SIG-M5 (cell line): ENCODE measurements at places on chromosomes 3 and 15.

- no peak for DNase-seq
Observed at GRCh38 chr3:113100063-113100462, 109.3 kb downstream of the GTPBP8 start.

- DNase-seq: no peak
Observed at GRCh38 chr15:57060799-57061198, 142.4 kb downstream of the TCF12 start.

DNA sequence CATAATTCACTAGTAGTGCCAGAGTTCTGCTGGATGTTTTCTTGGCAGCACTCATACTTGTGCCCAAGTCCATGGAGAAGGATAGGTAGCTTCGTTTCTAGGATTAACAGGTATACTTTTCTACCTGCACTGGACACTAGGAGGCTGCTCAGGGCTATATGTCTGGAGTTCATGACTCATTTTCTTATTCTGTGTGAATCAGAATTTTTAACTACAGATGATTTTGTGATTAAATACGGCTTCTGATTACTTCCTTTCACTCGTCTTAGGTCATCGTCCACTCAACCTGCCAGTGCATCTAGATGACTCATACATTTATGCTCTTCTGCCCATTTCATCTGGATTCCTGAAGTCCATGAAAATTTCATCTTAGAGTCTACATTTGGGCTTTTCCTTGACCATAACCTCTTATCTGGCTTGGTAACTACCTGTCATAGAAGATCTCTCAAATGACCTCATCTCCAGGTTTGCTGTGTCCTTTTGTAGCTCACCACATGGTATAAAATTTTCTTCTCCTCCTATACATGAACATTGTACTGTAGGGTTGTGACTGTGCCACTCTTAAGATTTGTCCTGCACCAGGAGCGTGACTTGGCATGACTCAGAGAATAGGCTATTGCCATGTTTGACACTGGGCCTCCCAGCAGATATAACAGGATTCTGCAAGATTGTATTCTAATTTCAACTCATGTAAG, 66.7 kb upstream of the GCSAM start:
- DNase-seq: no peak

- DNase-seq: no peak
Observed at GRCh38 chr3:66484106-66484844, 16.5 kb downstream of the LRIG1 start.

DNA sequence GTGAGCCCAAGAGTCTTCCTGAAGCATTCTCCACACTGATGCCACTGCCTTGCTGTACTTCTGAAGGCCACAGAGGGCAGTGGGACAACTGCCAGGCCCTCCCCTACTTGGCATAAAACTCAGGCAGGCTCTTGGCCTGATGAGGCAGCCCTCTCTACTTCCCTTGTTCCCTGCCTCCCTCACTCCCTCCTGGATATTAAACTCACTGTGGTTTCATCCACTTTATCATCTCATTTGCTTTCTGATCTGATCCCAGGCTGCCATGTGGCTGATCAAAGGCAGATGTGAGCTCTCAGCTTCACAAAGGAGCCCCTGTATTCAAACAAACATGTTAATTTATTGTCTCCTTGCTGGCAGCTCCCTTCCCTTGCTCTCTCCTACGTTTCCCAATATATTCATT, 533.5 kb downstream of the IGSF11 start:
- no peak for DNase-seq

GRCh38 chr3:50213373-50213772, 8.3 kb downstream of the SLC38A3 start:
- DNase-seq: no peak

DNA sequence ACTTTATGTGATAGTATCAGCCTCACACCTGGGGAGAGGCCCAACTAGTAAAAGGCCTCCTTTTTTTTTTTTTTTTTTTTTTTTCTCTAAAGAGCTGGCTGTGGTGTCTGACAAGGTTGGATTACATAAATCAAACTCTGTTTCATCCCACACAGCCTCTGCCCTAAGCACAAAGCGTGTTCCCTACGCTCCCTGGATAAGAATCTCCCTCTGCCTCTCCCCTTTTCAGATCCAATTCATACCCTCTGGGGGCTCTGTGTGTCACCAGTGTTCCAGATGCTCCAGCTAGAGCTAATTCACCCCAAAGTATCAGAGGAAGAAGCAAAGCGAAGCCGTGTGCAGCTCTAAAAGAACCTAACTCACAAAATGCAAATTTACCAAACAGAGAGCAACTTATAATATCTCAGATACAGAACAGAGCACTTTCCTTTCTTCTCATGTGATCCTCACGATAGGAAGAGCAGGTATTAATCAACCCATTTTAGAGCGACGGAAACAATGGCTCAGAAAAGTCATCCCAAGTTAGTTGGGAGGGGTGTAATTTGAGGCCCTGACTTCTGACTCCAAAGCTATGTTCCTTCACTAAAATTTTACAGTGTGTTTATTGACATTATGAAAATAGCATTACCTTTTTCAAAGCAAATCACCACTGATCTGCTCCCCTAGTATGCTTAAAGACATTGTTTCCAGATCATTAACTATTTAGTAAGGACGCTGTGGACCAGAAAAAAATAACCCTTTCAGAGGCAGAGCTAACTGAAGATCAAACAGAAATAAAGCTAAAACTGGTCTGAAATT, 12.4 kb downstream of the BMF start:
- DNase-seq: no peak

GRCh38 chr3:18892047-18892446, 256.3 kb upstream of the KCNH8 start:
- DNase-seq: no peak

DNA sequence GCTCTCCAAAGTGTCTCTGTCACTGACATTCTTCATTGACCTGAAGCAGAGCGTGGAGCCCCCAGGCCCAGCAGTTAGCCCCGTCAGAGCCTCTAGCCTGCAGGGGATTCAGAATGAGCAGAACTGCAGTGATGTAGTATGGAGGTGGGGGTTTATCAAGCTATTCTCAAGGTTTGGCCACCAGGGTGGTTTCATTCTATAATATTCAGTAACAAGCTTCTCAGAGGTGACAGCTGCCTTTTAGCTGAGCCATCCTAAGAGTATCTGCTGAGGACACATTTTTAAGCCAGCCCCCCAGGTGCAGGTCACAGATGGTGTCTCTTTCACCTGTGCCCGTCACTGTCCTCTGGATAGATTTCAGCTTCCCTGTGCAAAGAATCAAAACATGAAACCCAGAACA, 31.9 kb downstream of the CMTM7 start:
- DNase-seq: no peak

DNA sequence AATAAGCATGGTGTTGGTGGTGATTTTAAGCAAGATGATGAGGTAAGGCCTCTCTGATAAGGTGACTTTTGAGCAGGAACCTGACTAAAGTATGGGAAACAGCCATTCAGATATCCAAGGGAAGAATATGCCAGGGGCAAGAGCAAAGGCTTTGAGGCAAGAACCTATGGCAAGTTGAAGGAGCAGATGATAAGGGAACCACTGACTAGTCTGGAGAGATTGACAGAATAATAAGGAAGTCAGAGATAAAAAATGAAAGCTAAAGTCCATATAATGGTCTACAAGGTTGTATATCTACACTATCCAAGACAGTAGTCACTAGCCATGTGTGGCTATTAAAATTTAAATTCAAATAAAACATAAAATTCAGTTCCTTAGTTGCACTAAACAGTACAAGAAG, 2.5 kb upstream of the C3orf38 start:
- DNase-seq: no peak

- DNase-seq: no peak
Observed at GRCh38 chr3:179156775-179157174, 8.6 kb downstream of the PIK3CA start.

DNA sequence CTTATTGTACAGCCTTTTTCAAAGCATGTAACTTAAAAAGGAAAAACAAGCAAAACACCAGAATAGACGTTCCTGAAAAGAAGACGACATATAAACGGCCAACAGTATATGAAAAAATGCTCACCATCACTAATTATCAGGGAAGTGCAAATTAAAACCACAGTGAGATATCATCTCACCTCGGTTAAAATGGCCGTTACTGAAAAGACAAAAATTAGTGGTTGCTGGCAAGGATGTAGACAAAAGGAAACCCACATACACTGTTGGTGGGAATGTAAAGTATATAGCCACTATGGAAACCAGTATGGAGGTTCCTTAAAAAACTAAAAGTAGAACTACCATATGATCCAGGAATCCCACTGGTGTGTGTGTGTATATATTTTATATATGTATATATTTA, 64.5 kb upstream of the MLF1 start:
- no peak for DNase-seq

GRCh38 chr3:170517242-170517945, 68.5 kb downstream of the SLC7A14 start:
- DNase-seq: no peak

GRCh38 chr3:14360123-14360881, 42.1 kb upstream of the SLC6A6 start:
- DNase-seq: no peak

DNA sequence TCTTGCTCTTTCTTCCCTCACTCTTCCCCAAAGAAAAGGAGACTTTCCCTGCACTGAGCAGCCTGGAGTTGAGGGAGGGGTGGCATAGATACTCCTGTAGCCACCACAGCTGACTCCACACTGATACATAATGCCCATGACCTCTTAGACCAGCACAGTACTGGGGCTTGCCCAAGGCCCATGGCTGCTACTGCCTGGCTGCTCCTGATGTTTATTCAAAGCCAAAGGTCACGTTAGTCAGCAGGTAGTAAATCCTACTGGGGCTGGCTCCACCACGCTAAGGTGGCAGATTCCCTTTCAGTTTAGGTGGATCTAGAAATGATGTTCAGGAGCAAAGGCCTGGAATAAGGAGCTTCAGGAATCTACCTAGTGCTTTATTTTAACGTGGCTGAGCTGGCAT, 212.7 kb downstream of the C3orf38 start:
- no peak for DNase-seq

DNA sequence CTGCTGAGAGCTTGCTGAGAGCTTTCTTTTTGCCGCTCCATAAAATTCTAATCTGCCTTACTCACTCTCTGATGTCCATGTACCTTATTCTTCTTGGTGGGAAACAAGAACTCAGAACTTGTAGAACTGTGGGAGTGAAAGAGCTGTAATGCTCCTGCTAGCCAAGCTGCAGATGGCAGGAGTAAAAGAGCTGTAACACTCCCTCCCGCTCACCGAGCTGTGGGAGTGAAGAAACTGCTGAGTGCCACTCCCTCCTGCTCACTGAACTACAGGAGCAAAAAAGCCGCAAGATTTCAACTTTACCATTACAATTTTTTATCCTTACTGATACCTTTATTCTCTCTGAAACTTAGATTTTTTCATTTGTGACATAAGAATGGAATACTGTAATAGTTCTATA, 199.1 kb downstream of the SI start:
- no peak for DNase-seq

DNA sequence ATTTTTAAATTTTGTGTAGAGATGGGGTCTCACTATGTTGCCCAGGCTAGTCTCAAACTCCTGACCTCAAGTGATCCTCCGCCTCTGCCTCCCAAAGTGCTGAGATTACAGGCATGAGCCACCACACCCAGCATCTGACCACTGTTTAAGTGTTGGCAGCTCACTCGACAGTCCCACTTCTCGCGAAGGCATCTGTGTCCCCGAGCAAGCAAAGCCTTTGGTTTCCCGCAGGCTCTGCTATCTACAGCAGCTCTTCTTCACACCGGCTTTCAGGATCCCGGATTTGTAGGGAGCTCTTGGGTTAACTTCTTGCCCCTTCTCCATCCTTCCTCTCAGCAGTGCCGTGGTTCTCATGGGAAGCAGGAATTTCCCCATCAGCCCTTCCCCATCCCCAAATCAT, 240.9 kb downstream of the VPS13C start:
- DNase-seq: no peak
